ENCODE measurements at places on chromosomes 3 and 15.

GRCh38 chr15:84387086-84387485 lies 151.5 kb downstream of the GOLGA6L4 start:
- DNase-seq = no peak

DNA sequence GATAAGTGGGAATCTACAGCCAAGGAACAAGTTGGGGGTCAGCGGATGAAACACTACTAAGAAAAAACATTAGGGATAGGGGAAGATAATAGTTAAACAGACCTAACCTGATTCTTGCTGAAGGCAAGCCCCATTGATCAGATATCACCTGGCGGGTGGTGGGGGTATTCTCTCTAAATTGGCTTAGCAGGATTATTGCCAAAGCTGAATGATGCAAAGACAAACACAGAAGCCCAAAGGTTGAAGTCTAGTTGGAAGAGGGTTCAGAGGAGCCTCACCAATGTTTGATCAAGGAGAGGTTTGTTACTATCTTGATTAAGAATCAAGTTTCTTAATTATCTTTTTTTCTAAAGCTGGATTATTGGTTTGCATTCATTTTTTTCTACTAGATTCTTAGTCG lies 371.9 kb upstream of the CNTN4 start:
- no peak for DNase-seq

GRCh38 chr15:84834229-84834955 lies 17.2 kb downstream of the ALPK3 start:
- no peak for DNase-seq

- no peak for DNase-seq
Measured at GRCh38 chr15:48925714-48926223, 38.0 kb downstream of the SHC4 start.

GRCh38 chr3:147358144-147358992 lies 48.0 kb downstream of the ZIC4 start:
- no peak for DNase-seq

DNA sequence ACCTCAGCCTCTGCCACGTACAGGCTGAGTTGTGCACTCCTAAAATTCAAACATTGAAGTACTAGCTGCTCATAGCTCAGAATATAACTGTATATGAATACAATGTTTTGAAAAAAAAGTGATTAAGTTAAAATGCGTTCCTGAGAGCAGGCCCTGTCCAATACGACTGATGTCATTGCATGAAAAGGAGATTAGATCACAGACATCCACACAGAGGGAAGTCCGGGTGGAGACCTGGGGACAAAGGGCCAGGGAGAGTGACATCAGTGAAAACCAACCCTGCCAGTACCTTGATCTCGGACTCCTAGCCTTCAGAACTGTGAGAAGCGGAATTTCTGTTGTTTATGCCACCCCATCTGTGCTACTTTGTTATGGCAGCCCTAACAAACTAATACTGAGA lies 311.4 kb upstream of the NR2F2 start:
- no peak for DNase-seq

DNA sequence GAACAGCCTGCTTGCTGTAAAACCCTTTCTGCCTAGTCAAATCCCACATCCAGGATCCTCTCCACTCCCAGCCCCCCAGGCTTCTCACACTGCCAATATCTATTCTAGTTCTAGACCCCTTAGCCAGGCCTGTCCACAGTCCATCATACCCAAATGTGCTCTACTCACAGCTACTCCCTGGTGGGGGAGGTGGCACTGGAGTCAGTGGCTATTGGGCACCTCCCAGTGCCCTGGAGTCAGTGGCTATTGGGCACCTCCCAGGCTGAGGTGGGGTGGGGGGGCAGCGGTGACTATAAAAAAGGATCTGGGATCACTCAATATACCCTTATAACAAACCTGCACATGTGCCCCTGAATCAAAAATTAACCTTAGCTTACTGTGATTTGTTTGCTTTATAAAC lies 773 bp upstream of the DISP2 start:
- no peak for DNase-seq

- DNase-seq = no peak
Measured at GRCh38 chr3:153744889-153745288, 376.3 kb upstream of the ARHGEF26 start.

GRCh38 chr3:70861855-70862254 lies 549.4 kb upstream of the MDFIC2 start:
- DNase-seq = no peak

DNA sequence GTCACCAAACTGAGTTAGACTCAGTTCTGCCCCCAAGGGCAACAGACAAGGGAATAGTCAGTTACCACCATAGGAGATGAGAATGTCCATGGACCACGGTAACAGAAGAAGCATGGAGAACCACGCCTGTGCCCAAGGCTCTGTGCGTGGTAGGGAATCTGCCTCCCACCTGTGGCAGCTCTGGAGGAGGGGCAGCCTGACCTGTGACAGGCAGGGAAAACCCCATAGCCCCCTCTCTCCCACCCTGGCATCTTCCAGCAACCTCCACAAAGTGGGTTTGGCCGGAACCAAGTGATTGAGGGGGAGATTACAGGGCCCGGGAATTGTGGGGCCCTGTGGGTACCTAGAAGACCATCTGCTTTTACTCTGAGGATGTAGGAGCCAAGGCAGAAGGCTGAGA lies 14.3 kb upstream of the LTF start:
- DNase-seq = no peak

GRCh38 chr3:123412076-123412475 lies 36.8 kb downstream of the ADCY5 start:
- no peak for DNase-seq

DNA sequence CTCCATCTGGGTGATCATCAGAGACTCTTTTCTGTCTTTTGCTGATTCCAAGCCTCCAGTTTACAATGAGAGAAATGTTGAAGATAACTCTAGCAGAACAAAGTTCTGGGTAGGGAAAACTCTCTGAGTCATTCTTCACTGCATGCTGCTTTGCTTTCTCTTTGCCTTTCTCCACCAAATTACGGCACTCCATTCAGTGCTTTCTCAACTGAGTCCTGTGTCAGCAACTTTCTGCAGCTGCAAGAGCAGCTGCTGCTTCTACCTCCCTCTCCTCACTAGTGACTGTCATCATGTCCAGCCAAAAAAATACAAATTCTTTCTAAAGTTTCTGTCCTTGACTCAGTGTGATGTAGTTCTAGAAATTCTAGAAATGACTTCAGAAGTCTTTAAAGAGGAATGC lies 953.8 kb downstream of the IGSF11 start:
- no peak for DNase-seq

DNA sequence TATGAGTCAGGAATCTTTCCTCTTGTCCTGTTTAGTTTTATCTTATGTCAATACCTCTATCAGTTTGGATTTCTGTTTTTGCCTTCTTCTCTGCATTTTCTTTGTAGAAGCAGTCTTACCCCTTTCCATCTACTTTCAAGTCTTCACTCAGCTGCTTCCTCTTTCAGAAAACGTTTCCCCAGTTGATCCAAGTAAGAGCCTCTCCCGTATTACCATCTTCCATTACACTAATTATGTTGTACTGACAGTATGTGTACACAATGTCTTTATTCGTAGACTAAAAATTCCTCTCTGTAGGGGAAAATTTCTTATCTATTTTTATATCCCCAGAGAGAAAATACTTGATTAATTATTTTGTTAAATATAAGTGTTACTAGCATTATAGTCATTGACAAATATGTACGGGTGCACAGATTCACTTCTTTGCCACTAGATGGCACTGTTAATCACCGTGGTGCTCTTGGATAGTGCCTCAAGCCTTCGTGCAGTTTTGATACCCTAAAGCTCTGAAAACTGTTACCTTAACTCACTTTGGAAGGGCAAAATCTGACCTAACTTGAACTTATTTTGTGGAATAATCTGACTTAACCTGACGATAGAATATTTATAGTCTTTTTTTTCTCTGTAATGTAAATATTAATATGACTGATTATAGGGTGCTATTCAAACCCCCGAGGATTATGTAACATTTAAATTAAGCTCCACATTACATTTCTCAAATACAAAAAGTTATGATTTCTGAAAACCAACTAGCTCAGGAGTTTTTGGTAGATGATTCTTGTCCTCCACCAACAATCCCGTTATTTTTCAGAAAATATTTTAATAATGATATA lies 74.2 kb upstream of the POU1F1 start:
- DNase-seq = peak; percentile 50

- DNase-seq = no peak
Measured at GRCh38 chr3:26460985-26461384, 161.6 kb upstream of the LRRC3B start.
